ENCODE measurements at places on chromosomes 4 and X. TPM values are rescaled to one million over a fixed set of nuclear protein-coding genes. Genes with fewer than 3 reads are reported as not detected.

CT45A3 gene
- not detected for total RNA-seq

ASB12 gene
- not detected for total RNA-seq

IL1RAPL1 gene
- total RNA-seq: 0.24 TPM

FGB gene
- not detected for total RNA-seq

KIT gene
- 6.4 TPM for total RNA-seq

HTN3 gene
- not detected for total RNA-seq

PDZD4 gene
- total RNA-seq: 12.6 TPM

SPANXB1 gene
- total RNA-seq: not detected

PTPN13 gene
- total RNA-seq: 46.1 TPM

REELD1 gene
- total RNA-seq: 1.4 TPM

IL3RA gene
- 16.2 TPM for total RNA-seq

PLXNB3 gene
- total RNA-seq: 50.7 TPM

ESX1 gene
- not detected for total RNA-seq

GTPBP6 gene
- 27.3 TPM for total RNA-seq

RS1 gene
- not detected for total RNA-seq

ZNF185 gene
- total RNA-seq: 21.0 TPM

CNKSR2 gene
- total RNA-seq: not detected

TLR2 gene
- total RNA-seq: 9.8 TPM

PHF8 gene
- total RNA-seq: 30.5 TPM

TCEAL5 gene
- 5.4 TPM for total RNA-seq

SHROOM2 gene
- total RNA-seq: 3.5 TPM

XAGE1A gene
- not detected for total RNA-seq

SFRP2 gene
- 0.26 TPM for total RNA-seq

GEMIN8 gene
- total RNA-seq: 20.0 TPM

DTHD1 gene
- total RNA-seq: 1.0 TPM

RHOXF2B gene
- not detected for total RNA-seq

WDR19 gene
- total RNA-seq: 85.6 TPM

NPNT gene
- 23.3 TPM for total RNA-seq

ARMCX4 gene
- total RNA-seq: 3.2 TPM

ATOH1 gene
- not detected for total RNA-seq

MAGEB2 gene
- not detected for total RNA-seq

POF1B gene
- 1.0 TPM for total RNA-seq

PSAPL1 gene
- not detected for total RNA-seq

WDR13 gene
- total RNA-seq: 147 TPM

PCDH18 gene
- 88.6 TPM for total RNA-seq

DGAT2L6 gene
- total RNA-seq: not detected

NELFA gene
- total RNA-seq: 11.3 TPM

ABLIM2 gene
- 2.2 TPM for total RNA-seq

RRH gene
- total RNA-seq: 1.5 TPM

C4orf36 gene
- not detected for total RNA-seq

UGDH gene
- total RNA-seq: 40.6 TPM

IL1RAPL2 gene
- not detected for total RNA-seq

EPGN gene
- 0.26 TPM for total RNA-seq

HAND2 gene
- 20.3 TPM for total RNA-seq

MAD2L1 gene
- 2.9 TPM for total RNA-seq

All from uterus (tissue), 4 donors.